Ovary (tissue), 10 donors: ENCODE measurements at places on chromosomes 7 and 10. TPM values are rescaled to one million over a fixed set of nuclear protein-coding genes. Genes with fewer than 3 reads are reported as not detected.

IKZF1 gene
- 0.59 TPM for polyA plus RNA-seq

AKR1B15 gene
- not detected for polyA plus RNA-seq

EN2 gene
- polyA plus RNA-seq, result 0.35 TPM

HOXA7 gene
- polyA plus RNA-seq, result 0.53 TPM

GRCh38 chr7:100100420-100101015, 679 bp downstream of the MCM7 start:
- DNase-seq, result peak; percentile 96

DNA sequence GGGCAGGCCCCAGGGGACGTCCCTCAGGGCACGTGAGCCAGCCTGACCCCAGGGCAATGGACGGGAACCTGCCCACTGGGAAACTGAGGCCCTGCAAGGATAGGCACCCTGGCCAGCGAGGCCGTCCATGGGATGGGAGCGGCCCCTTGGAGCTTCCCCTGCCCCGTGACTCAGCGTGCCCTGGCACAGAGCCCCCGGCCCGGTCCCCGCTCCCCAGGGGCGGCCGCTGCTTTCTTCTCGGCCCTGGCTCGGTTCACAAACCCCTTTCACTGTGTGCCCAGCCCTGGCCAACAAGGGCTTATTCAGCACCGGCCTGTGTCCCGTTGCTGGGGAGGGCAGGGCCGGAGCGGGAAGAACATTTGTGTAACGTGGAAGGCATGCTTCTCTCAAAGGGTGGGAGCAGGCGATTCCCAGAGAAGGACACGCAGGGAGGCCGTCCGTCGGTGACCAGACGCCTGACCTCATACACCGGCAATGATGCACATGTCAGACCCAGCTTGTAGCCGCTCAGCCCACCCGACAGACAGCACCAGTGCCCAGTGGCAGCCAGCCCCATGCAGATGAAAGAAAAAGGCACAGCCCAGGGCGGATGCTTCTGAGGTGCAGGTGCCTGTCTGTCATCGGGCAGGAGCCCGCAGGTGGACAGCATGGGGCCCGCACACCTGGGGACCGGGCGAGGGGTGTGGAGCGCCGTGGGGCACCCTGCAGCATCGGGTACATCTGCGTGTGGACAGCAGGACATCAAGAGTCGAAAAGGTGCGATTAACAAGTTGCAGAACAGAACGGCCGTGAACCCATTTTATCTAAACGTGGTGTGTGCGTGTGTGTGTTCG, 94.5 kb downstream of the PDGFA start:
- DNase-seq, result no peak

GRCh38 chr10:116665541-116666125, 44.9 kb downstream of the PNLIPRP2 start:
- peak; percentile 65 for DNase-seq

DNA sequence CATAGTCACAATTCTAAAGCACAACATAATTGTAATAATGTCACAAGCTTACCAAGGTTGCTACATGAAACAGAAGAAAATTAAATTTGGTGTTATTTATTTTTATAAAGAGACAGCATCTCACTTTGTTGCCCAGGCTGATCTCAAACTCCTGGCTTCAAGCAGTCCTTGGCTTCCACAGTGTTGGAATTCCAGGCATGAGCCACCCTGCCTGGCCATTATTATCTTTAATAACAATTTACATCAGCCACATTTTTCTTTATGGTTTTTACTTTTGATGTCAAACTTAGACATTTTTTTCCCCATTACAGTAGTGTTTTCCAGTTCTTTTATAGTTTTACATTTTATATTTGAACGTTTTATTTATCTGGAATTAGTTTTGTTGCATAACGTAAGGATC, 46.7 kb downstream of the BMPR1A start:
- no peak for DNase-seq

DNA sequence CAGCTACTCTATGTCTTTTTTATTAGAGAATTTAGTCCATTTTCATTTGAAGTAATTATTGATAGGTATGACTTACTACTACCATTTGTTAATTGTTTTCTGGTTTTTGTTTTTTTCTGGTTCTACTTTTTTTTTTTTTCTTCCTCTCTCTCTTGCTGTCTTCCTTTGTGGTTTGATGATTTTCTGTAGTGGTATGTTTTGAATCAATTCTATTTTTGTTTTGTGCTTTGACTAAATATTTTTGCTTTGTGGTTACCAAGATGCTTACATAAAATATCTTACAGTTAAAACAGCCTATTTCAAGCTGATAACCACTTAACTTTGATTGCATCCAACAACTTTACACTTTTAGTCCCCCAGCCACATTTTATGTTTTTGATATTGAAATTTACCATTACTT, 3.3 kb upstream of the OR2F2 start:
- no peak for DNase-seq

DNA sequence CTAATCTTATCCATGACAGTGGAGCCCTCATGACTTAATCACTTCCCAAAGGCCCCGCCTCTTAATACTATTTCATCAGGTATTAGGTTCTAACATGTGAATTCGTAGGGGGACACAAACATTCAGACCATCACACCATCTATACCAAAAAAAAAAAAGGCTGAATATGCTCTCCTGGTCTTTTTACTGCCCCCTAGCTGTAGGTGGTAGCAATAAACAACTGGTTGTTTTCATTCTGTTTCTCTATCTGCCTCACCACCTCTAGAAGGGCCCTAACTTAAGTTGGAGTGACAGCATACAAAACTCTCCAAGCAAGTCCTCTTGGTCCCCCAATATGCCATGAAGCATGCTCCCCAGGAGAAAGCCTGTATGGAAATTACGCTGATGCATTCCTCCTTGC, 94.1 kb downstream of the GRM8 start:
- DNase-seq, result no peak

DNA sequence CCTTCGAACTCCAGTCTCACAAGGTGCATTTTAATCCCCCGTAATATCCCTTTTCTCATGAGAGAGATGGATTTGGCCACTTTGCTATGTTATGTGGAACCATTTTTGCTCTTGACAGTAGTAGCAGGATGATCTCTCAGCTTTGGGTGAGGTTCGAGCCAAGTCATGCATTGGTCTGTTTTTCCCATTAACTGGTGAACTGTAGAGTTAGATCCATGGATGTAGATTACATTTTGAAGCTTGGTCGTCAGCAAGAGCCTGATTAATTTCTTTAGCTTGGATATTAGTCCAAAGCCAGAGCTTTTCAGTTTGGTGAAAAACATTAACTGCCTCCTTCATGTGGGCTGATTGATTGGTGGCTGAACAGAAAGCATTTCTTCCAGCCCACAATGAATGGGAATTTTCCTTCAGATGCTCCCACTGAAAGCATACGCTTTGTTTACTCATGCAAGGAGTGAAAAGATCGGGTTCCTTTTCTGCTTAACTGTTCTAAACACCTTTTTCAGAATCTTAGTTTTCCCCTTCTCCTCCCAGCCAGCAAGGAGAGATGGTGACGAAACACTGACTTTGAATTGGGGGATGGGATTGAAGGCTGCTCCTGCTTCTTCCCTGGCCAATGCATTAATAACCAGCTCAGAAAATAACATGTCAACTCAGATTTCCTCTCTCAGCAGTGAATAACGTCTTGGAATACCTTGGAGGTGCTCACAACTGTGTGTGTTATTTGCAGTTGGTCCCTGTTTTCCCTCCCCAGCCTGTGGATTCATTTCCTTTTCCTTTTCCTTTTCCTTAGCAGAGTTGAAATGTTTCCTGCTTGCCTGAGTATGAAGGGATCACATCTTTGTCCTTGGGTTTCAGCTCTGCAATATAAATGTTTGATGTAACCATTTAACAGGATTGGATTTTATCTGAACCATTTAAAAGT, 351.8 kb upstream of the FZD8 start:
- no peak for DNase-seq
